ENCODE measurements at places on chromosomes 5 and 9.

DNA sequence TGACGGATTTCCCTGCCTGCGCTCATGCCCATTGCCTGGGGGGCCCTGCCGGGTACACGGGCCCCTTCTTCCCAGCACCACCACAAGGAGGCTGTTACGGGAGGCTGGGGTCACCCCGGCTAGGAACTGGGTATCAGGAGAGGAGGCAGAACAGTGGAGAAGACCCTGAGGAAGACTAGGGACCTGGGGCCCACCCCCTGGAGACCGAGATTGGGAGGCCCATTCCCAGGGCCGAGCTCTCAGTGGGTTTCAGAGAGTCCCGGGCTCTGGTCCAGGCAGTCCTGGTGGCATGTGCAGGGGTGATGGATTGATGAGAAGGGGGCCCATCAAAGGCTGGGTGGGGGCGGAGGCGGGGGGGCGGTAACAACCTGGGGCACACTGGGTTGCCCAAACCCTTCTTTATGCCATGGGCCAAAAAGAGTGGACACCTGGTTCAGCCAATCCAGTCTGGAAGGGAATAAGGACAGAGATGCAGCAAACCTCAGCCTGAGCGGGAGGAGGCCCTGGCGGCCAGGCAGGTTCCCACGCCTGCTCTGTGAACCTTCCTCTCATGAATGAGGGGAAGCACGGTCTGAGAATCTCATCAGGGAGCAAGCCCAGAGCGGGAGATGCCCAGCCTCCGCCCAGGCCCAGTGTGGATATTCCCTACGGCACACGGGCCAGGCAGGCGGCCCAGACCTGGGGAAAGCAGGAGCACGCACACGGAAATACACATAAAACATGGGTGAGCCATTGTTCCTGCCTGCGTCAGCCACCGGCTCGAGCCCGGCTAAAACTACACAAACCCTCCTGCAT lies 785 bp upstream of the P4HA2 start:
- no peak for DNase-seq

DNA sequence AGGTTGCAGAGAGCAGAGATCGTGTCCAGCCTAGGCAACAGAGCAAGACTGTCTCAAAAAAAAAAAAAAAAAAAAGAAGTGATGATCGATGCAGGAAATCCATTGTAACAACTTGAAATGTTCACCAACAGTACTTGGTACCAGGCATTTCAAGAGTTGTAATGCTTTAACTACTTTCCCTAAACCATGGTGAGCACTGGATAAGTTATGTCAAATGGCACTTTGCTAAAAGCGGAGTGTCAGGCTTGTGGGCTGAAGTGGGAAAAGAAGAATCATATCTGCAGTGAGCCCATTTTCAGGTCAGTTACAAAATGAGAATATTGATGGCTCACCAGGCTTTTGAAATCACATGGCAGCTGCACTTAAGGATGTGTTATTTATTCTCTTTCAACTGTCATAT lies 202.2 kb downstream of the RFK start:
- no peak for DNase-seq

DNA sequence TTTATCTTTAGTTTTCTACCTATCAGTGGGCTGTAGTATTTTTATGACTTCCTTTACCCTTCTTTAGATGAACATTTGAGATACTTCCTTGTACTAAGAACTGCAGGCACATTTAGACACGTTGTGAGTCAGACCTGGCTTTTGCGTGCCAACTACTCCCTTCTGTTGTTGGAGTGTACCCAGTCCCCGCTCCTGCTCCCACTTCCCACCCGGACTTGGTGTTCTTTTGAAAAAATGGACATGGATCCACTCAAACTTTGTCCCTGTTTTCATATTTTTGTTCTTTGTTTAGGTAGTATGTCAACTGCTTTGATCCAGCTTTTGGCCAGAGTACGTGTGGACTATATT lies 60.7 kb downstream of the PARP8 start:
- DNase-seq, result no peak

- DNase-seq, result no peak
Measured at GRCh38 chr5:177430140-177430951, 3.9 kb downstream of the GRK6 start.

GRCh38 chr9:121643473-121643872 lies 8.0 kb upstream of the DAB2IP start:
- no peak for DNase-seq

GRCh38 chr5:147426640-147427327 lies 83.1 kb downstream of the DPYSL3 start:
- DNase-seq, result no peak

GRCh38 chr5:31886206-31886605 lies 247.3 kb downstream of the PDZD2 start:
- DNase-seq, result no peak

- DNase-seq, result no peak
Measured at GRCh38 chr5:179280095-179280490, 65.2 kb downstream of the ADAMTS2 start.

GRCh38 chr5:74499256-74500050 lies 141.1 kb downstream of the ENC1 start:
- DNase-seq, result no peak

- no peak for DNase-seq
Measured at GRCh38 chr9:121989010-121989409, 104.1 kb downstream of the TTLL11 start.

DNA sequence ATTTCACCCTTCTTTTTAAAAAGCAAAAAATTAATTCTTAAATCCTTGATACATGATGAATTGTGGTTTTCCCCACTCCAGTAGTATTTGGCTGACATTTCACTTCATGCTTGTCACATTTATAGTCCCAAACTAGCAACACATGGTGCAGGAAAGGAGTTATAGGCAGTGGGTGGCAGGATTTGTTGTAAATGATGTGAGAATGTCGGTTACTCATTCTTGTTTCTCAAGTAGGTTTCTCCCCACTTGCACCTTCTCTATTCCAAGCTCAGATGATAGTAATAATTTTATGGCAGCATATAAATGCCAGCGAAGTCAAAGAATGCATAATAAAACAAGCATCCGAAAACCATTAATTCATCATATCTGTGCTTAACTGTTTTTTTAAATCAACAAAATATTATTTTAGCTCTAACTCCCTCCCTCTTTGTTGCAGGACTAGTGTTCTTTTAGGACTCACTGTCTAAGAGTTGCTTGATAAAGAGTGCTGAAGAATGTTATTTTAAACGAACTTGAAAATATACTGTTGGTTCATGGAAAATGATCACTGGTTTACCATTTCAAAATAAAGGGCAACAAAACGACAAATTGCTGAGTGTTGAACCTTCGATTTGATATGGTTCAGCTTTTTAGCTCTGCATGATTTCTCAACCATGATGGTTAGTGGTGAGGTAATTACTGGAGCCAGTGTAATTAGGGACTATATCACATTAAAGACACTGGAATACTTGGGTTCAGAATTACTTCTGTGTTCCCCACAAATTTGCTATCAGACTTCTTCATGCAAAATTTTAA lies 88.1 kb upstream of the ADAMTSL1 start:
- DNase-seq, result no peak

GRCh38 chr5:179485845-179486575 lies 64.3 kb upstream of the RUFY1 start:
- DNase-seq, result no peak

GRCh38 chr9:22210262-22210661 lies 201.2 kb upstream of the CDKN2B start:
- DNase-seq, result no peak

DNA sequence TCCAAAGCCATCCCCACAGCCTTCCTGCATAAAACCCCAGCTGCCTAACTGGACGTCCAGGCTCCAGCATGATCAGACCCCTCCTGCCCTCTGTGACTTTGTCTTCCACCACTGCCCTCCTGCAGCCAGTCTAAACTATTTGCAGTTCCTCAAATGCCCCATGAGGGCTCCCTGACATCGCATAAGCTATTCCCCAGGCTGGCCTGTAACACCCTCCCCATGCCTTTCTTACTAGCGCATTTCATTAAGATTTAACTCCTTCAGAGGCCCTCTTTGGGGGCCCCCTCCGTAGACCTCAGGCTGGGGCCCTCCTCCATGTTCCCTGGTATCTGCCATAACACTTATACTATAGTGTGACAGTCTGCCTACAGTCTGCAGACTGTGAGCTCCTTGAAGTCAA lies 15.5 kb upstream of the SMIM23 start:
- no peak for DNase-seq

- DNase-seq, result no peak
Measured at GRCh38 chr5:64646169-64646568, 44.1 kb upstream of the SHISAL2B start.

- no peak for DNase-seq
Measured at GRCh38 chr5:17930346-17930745, 296.1 kb downstream of the TAF11L14 start.

DNA sequence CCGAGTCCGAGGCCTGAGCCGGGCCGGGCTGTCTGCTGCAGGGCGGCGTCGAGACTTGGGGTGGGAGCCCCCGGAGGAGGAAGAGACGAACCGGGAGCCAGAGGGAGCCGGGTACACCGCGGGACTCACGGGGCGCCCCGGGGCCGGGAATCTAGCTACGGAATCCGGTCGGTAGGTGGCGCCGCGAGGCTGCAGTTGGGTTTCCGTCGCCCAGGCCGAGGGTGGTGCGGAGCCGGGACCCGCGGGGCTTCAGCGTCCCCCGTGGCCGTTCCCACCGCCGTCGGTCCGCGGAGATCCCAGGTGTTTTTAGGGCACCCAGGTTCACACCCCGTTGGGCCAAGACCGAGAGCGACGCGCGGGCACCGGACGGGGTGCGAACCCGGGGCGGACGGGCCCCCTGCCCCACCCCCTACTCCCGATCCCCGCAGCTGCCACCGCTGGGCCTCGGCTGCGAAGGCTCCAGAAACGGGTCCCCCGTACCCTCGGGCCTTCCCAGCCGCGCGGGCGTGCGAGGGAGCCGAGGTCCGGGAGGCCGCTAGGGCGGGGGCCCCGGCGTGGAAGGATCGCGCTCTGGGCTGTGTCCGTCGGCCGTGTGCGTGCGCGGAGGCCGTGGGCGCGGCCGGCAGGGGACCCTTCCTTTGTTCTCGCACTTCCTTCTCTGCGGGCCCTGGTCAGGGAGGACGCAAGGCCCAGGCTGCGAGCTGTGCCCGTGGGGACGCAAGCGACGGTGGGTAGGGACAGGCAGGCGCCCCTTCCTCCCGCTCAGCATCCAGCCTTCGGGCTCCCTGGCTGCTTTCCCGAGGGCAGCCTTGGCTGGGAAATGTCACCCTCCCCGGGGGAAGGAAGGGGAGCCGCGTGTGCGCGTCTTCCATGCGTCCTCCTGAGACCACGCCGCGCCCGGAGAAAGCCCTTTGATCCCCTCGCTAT lies 146.6 kb downstream of the GAPVD1 start:
- no peak for DNase-seq

DNA sequence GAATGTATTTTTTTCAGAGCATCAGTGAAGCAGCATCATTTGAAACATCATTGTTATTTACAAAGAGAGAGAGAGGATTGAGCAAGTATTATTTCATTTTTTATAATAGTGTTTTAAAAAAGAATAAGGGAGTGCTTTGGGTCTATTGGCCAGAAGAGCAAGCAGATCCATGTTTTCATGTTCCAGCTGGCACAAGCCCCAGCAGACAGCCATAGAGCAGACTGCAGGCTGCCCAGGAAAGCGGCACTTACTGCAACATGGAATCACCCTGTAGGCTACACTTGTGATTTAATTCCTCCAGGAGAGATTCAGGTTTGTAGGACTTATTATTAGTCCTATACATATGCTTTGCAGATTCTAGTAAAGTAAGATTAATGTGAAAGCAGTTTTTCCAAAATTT lies 407.0 kb upstream of the GRAMD2B start:
- no peak for DNase-seq

DNA sequence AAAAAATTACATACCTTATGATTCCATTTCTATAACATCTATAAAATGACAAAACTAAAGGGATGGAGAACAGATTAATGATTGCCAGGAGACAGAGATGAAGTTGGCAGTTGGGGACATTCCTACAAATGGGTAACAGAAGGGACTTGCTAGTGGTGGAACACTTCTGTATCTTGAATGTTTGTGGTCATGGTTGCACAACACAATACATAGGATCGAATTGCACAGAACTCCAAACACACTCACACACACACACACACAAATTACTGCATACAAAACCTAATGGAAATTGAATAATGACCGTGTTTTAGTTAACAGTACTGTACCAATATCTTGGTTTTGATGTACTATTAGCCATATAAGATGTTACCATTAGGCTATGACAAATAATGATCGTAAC lies 330.7 kb upstream of the POU5F2 start:
- no peak for DNase-seq

GRCh38 chr9:24801344-24801743 lies 255.6 kb upstream of the IZUMO3 start:
- DNase-seq, result no peak

- no peak for DNase-seq
Measured at GRCh38 chr5:23071682-23072081, 218.5 kb upstream of the CDH12 start.

GRCh38 chr9:100350188-100350587 lies 2.6 kb downstream of the TEX10 start:
- DNase-seq, result peak; percentile 9

DNA sequence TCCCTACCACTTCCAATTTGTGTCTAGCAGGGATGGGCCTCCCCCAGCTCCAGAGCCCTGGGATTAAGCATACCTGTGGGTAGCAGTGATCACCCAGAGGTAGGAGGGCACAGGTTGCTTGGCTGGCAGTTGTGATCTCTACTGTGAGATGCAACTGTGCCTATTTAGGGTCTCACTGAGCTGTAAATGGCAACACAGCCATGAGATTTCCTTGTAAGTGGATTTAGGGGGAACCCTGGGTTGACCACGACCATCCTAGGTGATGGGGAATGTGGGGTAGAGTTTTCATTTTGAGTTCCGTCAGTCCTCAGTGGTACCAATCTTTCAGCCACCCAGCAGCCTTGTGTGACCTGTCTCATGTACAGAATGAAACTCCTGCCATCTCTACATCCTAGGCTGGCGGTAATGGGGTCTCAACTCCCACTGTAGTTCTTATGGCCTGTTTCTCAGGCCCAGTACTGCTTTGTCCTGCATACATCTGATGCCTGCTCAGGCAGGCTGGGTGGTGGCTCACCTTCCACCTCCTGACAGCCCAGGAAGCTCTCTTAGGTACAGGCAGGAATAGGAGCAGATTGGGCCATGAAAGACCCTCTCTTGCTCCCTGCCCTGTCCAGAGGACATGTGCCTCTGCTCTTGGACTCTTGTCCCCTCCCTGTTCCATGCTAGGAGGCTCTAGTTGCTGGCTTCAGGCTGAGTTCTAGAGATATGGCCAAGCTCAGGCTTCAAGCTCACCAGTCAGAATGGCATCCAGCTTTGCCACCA lies 8.1 kb downstream of the HNRNPAB start:
- DNase-seq, result no peak

DNA sequence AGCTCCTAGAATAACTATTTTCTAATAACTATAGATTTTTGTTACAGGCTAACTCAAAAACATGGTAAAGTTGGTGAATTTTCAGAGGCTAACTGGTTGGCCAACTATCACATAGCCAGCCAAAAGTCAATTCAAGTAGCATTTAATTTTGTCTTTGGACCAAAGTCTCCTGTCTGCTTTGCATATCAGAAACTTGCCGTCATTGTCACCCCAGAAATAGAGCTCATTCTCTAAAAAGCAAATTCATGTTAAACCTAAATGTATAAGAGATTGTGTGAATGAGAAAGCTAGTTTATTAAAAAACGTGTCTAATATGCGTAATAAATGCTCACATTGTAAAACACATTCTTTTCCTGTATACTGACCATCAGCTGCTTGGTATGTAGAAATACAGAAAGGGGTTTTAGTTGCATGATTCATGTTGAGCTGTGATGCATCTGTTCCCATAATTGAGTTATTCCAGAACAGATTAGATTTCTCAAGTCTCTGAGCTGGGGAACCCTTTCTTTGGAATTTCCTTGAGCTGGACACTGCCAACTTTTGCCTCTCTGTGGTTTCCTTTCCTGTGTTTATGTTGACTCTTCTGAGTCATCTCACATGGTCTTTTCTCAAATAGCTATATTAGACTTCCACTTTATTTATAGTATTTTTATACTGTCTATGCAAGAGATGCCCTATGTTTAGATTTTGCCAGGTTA lies 7.3 kb downstream of the SRFBP1 start:
- DNase-seq, result peak; percentile 96
